KBM-7 (cell line): ENCODE measurements at places on chromosomes 5 and 9.

DNA sequence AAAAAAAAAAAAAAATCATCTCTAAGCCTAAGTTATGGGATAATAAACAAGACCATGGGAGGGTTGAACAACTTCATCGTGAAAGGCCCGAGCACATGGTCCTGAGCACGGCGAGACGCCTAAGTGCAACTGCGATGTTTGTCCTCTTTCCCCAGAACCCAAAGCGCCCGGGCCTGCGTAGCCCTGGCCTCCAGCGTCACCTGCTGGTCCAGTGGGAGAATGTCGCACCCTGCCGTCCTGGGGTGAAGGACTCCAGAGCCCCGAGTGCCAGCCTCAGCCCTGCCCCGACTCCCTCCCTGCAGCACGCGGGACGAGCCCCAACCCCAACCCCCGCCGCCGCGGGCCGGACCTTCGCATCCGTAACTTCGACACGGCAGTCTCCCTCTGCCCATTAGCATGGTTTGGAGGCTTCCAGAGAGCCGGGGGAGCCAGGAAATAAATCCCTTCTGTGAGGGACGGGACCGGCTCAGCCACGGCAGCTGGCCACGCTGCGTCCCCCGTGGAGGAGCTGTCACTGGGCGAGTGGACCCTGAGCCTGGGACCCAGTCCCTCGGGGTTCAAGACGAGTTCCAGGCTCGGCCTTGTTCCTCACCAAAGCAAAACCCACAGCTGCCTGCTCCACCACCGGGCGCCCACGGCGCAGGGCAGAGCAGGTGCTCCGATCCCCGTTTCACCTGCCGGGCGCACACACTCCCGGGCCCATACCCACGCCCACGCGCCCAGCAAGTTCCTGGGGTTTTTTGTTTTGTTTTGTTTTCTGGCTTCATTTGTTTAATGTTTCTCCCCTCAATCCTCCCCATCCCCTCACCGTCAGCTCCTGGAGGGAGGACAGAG lies 132.5 kb upstream of the HAND1 start:
- DNase-seq: peak; percentile 83

GRCh38 chr9:133135146-133135745 lies 14.2 kb upstream of the RALGDS start:
- DNase-seq: no peak

DNA sequence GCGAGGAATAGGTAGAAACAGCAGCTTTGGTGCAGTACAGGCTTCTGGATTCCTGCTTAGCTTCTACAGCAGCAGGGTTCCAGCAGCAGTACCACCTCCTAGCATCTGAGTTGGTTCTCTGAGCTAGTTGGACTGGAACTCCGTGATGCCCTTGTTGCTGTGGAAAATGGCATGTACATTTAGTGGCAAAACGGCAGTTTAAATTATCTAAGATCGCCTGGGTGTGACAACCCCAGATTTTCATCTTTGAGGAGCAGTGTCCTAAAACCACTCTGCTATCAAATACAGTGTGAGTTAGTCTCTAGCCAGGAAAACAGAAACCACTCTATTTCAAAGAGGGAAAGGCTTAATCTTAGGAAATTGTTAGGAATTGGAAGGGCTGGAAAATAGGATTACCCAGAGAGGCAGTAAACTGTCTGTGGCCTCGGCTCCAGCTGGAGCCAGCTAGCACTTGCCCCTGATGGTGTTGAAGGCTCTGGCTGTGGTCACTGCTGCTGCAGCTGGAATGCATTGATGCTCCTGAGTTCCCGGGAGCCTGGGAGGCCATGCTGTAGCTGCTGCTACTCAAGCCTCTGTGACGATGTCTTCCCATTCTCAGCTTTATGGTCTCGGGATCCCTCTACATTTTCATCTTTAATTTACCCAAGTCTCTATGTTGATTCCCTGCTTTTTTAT lies 29.4 kb downstream of the RAD23B start:
- DNase-seq: no peak

DNA sequence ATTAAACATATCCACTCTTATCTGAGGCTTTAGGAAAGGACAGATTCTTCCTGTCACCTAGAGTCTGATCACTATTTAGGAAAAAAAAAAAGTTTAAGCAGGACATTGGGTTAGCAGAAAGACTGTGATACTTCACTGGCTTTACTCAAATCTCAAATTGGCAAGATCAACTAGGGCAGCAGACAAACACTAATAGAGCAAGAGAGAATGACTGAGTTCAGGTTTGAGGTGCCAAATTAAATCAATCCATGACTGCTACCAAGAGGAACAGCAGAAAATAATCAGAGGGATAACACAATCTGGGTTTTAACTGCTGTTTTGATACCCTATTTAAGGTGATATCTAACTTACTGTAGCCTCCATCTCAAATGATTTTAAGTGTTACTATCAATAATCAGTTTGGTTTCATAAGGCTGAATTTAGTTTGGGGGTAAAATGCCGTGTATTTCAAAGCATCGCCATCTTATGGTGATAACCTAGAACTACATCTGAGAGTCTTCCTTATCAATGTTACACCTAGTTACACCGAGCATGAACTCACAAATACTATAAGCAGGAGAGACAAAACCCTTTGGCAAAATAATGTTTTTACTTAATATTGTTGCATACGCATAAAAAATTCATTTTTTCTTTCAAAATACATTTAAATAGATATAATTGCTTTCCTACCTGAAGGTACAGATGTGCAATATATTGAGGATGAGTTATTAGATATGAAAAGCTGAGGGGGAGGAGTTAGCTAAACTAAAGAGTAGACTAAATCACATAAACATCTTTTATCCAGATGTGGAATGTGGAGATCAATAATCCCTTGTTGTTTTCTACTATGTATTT lies 286.4 kb upstream of the CDH12 start:
- peak; percentile 42 for DNase-seq
